Smooth muscle cell of the coronary artery (primary cell): ENCODE measurements at places on chromosomes 16 and 17. TPM values are rescaled to one million over a fixed set of nuclear protein-coding genes. Genes with fewer than 3 reads are reported as not detected.

C16orf46 gene
- not detected in 2 replicates for total RNA-seq

KRT33A gene
- not detected in 2 replicates for total RNA-seq

KRTAP1-5 gene
- not detected in 2 replicates for total RNA-seq

ABCA8 gene
- 57.4 and 85.5 TPM in 2 replicates for total RNA-seq

CA4 gene
- total RNA-seq = not detected in 2 replicates

ABCA6 gene
- 23.2 and 90.9 TPM in 2 replicates for total RNA-seq

DCUN1D3 gene
- total RNA-seq = 22.3 and 47.2 TPM in 2 replicates

PLXDC1 gene
- total RNA-seq = 0.23 and 16.8 TPM in 2 replicates

DEXI gene
- 43.2 and 79.0 TPM in 2 replicates for total RNA-seq

PCGF2 gene
- total RNA-seq = 1.5 and 5.3 TPM in 2 replicates

TBC1D3K gene
- not detected in 2 replicates for total RNA-seq

KRTAP2-3 gene
- total RNA-seq = not detected in 2 replicates

SBK1 gene
- under 0.01 TPM in 1 of 2 replicates, not detected in the other for total RNA-seq

GPR142 gene
- not detected in 2 replicates for total RNA-seq

ITGAD gene
- total RNA-seq = not detected in 2 replicates

OR1F1 gene
- not detected in 2 replicates for total RNA-seq

CDC42EP4 gene
- total RNA-seq = 26.0 and 36.4 TPM in 2 replicates

TMIGD1 gene
- not detected in 2 replicates for total RNA-seq

PPY gene
- not detected in 2 replicates for total RNA-seq

AIPL1 gene
- total RNA-seq = not detected in 2 replicates

RAC3 gene
- 6.3 and 18.5 TPM in 2 replicates for total RNA-seq

CD19 gene
- not detected in 2 replicates for total RNA-seq

MOSMO gene
- 7.5 and 8.0 TPM in 2 replicates for total RNA-seq

CIAO2B gene
- total RNA-seq = 244 and 278 TPM in 2 replicates

TBX6 gene
- total RNA-seq = under 0.01 and 0.12 TPM in 2 replicates

CCL17 gene
- total RNA-seq = not detected in 2 replicates

CDH11 gene
- total RNA-seq = 983 and 1,255 TPM in 2 replicates

ACSM3 gene
- 0.59 and 0.90 TPM in 2 replicates for total RNA-seq

EEF2K gene
- 19.7 and 29.4 TPM in 2 replicates for total RNA-seq

LAT gene
- total RNA-seq = 0.23 and 0.47 TPM in 2 replicates

CACNG1 gene
- not detected in 2 replicates for total RNA-seq

STH gene
- total RNA-seq = not detected in 2 replicates

OSGIN1 gene
- 0.59 and 1.6 TPM in 2 replicates for total RNA-seq

TVP23A gene
- total RNA-seq = not detected in 2 replicates

FAM83G gene
- total RNA-seq = 1.6 and 14.3 TPM in 2 replicates

TEKT1 gene
- not detected in 2 replicates for total RNA-seq

EVPL gene
- total RNA-seq = not detected in 2 replicates

CHCT1 gene
- total RNA-seq = not detected in 2 replicates

JUP gene
- total RNA-seq = 2.3 and 59.7 TPM in 2 replicates

RNF157 gene
- 2.3 TPM in 1 of 2 replicates, not detected in the other for total RNA-seq

ITGB3 gene
- 22.8 and 112 TPM in 2 replicates for total RNA-seq

MEOX1 gene
- under 0.01 and 0.75 TPM in 2 replicates for total RNA-seq

TBC1D3G gene
- not detected in 2 replicates for total RNA-seq

PMP22 gene
- 24.2 and 260 TPM in 2 replicates for total RNA-seq

GDPD1 gene
- 0.35 and 2.3 TPM in 2 replicates for total RNA-seq

CCDC200 gene
- total RNA-seq = not detected in 2 replicates

HS3ST6 gene
- not detected in 2 replicates for total RNA-seq

PKD1 gene
- total RNA-seq = 63.7 and 174 TPM in 2 replicates

FOXF1 gene
- not detected in 2 replicates for total RNA-seq

KRT14 gene
- 0.23 TPM in 1 of 2 replicates, not detected in the other for total RNA-seq

MMP28 gene
- 0.60 TPM in 1 of 2 replicates, not detected in the other for total RNA-seq

NXN gene
- total RNA-seq = 2.2 and 5.9 TPM in 2 replicates

CES1 gene
- 2.0 TPM in 1 of 2 replicates, not detected in the other for total RNA-seq
